ENCODE measurements at places on chromosomes 12 and 14.

- H3K27ac ChIP-seq, result no peak overlapping the region
- H3K4me3 ChIP-seq, result no peak overlapping the region
- H3K4me1 ChIP-seq, result no peaks in the 10 kb centered on the region
- no peaks in the 10 kb centered on the region for H3K27me3 ChIP-seq
- DNase-seq, result no peak
Observed at GRCh38 chr12:61757831-61758505, 502.2 kb upstream of the USP15 start.

DNA sequence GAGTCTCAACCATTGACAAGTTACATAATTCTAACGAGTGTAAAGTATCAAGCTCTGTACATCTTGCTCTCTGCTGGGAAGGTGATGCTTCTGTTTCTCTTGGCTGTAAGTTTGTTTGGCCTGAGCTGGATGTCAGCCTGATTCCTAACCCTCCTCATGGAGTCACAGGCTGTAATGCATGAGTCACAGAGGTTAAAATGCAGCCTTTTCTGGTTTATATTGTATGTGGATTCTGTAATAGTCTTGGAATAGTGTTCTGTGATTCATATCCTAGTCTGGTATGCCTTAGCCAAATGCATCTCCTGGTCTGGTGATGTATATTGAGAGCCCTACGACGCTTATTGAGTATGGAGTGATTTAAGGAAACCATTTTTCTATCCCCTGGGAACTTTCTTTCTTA lies 104.5 kb upstream of the FRMD6 start:
- no peak overlapping the region for H3K4me3 ChIP-seq
- H3K27me3 ChIP-seq, result peaks cover 4% of the 10 kb centered on the region
- no peaks in the 10 kb centered on the region for H3K36me3 ChIP-seq

DNA sequence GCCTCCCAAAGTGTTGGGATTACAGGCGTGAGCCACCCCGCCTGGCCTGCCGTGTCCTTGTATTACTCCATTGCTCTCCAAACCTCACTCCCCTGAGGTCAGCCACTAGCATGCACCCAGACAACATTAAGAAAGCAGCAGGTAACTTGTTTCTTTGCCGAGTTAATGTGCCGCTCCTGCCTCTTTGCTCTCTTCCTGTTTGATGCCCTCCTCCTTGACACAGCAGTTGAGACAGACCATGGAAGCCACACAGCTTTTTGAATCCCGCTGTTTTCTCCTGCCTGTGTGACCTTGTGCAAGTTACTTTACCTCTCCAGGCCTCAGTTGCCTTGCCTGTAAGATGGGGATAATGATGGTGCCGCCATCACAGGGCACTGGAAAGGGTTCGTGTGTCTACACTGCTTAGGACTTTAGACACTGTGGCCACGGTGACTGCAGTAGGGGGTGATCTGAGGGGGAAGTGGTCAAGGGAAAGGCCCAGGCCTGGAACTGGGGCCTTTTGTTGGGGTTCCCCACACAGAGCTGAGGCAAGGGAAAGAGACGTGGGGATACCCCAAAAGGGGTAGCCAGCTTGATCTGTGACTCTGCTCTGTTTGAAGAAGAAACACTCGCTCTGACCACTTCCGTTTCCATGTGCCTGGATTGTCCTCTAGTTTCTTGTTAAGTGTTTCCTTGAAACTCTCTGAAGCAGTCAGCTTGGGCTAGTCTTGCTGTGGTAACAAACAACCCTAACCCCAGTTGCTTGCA lies 69.3 kb downstream of the RIN3 start:
- no peaks in the 10 kb centered on the region for H3K27me3 ChIP-seq
- H3K27ac ChIP-seq, result no peak overlapping the region
- H3K4me1 ChIP-seq, result peaks cover 40% of the 10 kb centered on the region
- DNase-seq, result peak; percentile 55

- H3K4me1 ChIP-seq, result no peaks in the 10 kb centered on the region
- H3K36me3 ChIP-seq, result peaks cover 45% of the 10 kb centered on the region
- no peak overlapping the region for H3K4me3 ChIP-seq
- DNase-seq, result no peak
- H3K27me3 ChIP-seq, result no peaks in the 10 kb centered on the region
Observed at GRCh38 chr14:54528973-54529372, 19.3 kb downstream of the CGRRF1 start.

DNA sequence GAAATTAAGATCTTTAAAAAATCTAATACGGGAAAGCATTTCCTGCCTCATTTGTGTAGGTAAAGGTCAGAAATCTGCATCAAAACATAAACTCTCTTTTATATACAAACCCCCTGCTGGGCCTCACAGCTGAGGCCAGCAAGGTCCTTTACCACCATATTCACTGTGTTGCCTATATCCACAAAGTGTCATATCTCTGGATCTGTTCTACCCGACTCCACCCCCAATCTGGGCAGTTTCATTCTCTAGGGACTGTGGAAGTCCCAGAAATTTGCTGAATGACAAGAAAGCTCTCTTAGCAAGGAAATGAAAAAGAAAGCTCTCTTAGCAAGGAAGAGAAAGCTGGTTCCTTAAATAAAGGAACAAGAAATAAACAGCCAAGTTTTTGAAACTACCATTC lies 301.7 kb downstream of the KCNH5 start:
- H3K4me3 ChIP-seq, result no peak overlapping the region
- no peak for DNase-seq
- no peaks in the 10 kb centered on the region for H3K27me3 ChIP-seq
- H3K36me3 ChIP-seq, result no peaks in the 10 kb centered on the region
- no peaks in the 10 kb centered on the region for H3K4me1 ChIP-seq

DNA sequence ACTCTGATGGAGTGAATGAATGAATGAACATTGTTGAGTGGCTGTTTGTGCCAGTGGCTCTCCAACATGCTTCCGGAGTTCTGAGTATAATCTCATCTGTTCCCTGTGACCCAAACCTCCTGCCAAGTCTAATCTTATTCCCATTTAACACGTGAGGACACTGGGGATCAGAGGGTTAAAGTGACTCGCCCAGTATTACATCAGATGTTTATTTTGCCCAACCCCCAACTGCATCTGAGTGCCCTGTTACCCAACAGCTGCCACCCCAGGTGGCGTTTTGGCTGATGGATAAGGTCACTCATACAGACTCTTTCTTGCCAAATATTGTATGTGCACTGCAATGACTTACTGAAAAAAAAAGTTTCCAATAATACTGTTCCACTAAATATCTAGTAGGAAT lies 210.9 kb downstream of the EXOC5 start:
- H3K4me3 ChIP-seq, result no peak overlapping the region
- no peaks in the 10 kb centered on the region for H3K27me3 ChIP-seq
- DNase-seq, result no peak

GRCh38 chr12:2463719-2464118 lies 331.1 kb upstream of the FKBP4 start:
- H3K27ac ChIP-seq, result no peak overlapping the region
- DNase-seq, result no peak
- no peaks in the 10 kb centered on the region for H3K4me1 ChIP-seq
- H3K36me3 ChIP-seq, result no peaks in the 10 kb centered on the region

GRCh38 chr12:107327651-107328182 lies 234.4 kb upstream of the CRY1 start:
- H3K27ac ChIP-seq, result no peak overlapping the region
- H3K27me3 ChIP-seq, result peaks cover 8% of the 10 kb centered on the region
- DNase-seq, result no peak

DNA sequence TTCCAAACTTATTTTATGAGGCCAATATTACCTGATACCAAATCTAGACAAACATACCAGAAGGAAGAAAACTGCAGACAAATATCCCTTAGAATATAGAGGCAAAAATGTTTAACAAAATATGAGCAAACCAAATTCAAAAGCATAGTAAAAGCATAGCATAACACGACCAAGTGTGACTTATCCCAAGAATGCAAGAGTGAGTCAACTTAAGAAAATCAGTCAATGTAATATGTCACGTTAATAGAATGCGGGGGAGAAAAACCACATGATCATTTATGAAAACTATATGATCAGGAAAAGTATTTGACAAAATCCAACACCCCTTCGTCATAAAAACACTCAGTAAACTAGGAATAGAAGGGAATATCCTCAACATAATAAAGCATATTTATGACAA lies 217.3 kb downstream of the ADGRD1 start:
- H3K4me1 ChIP-seq, result no peaks in the 10 kb centered on the region
- H3K4me3 ChIP-seq, result no peak overlapping the region
- no peak overlapping the region for H3K27ac ChIP-seq
- H3K27me3 ChIP-seq, result no peaks in the 10 kb centered on the region

DNA sequence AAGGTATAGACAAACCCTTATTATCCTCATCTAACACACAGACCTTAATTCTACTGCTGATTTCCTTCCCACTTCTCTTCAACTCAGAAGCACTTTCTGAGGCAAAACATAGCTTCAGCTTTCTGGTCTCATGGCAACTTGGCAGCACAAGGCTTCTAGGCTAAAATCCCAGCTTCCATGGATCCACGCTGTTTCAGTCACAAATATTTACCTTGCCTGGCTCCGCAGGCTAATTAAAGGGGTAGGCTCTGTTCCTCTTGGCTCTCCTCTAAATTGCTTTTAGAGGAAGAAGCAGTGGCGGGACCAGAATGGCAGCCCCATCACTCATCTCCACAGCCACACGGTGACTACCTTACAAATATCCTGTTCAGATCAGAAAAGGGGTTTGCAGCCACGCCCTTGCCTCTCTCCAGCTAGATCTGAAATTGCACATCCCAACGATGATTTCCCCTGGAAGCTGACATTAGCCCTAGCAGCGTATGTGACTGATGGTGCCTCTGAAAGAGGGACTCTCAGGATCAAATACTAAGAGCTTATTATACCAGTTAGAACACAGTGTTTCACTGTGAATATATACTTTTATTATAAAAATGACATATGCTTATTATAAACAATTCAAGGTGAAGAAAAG lies 221.5 kb upstream of the NUDT4 start:
- DNase-seq, result no peak
- H3K36me3 ChIP-seq, result no peaks in the 10 kb centered on the region
- no peak overlapping the region for H3K4me3 ChIP-seq

DNA sequence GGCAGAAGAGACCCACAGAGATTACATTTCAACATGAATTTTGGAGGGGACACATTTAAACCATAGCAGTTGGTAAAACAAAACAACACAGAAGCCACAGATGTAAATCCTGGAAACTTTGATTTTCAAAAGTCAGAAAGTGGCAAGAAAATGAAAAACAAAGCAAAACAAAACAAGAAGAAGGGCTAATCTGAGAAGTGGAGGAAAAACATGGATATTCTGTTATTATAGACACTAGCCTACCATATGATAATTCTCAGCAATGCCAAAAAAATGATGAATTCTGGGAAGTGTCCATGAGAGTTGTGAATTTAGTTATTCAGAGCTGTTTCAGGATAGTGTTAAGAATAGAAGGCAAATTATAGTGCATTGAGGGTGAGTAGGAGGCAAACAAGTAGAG lies 192.3 kb downstream of the TRHDE start:
- H3K4me3 ChIP-seq, result no peak overlapping the region
- no peaks in the 10 kb centered on the region for H3K4me1 ChIP-seq
- no peak for DNase-seq
- no peaks in the 10 kb centered on the region for H3K36me3 ChIP-seq

GRCh38 chr12:93022603-93023340 lies 93.7 kb upstream of the EEA1 start:
- no peak overlapping the region for H3K27ac ChIP-seq
- no peaks in the 10 kb centered on the region for H3K4me1 ChIP-seq
- H3K27me3 ChIP-seq, result no peaks in the 10 kb centered on the region
- H3K4me3 ChIP-seq, result no peak overlapping the region
- H3K36me3 ChIP-seq, result no peaks in the 10 kb centered on the region
- DNase-seq, result no peak

- peaks cover 10% of the 10 kb centered on the region for H3K36me3 ChIP-seq
- peaks cover 41% of the 10 kb centered on the region for H3K4me1 ChIP-seq
- no peaks in the 10 kb centered on the region for H3K27me3 ChIP-seq
- H3K4me3 ChIP-seq, result peak overlapping the region; percentile 27
Observed at GRCh38 chr14:63713058-63713457, 14.8 kb downstream of the SGPP1 start.

DNA sequence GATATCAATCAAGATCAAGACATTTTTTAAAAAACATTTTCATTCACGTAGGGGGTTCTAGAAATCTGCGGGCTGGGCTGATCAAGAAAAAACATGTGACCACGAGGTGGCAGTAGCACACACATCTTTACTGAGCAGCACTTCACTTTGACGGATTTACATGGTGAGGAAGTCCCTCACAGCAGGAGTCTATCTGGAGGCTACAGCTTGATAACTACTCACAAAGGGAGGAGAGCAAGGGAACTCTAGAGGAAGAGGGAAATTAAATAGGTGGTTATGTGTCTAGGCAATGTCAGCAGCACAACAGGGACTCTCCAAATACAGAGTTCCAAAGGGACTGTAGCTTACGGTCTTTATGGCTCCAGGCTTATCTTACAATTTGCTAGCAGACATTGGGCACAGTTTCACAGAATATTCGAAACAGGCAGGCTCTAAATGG lies 248.1 kb downstream of the DPY19L2 start:
- peak; percentile 49 for DNase-seq
- no peaks in the 10 kb centered on the region for H3K36me3 ChIP-seq
- H3K27ac ChIP-seq, result no peak overlapping the region
- H3K4me3 ChIP-seq, result no peak overlapping the region

- no peaks in the 10 kb centered on the region for H3K4me1 ChIP-seq
- peaks cover 3% of the 10 kb centered on the region for H3K27me3 ChIP-seq
- H3K27ac ChIP-seq, result no peak overlapping the region
- H3K36me3 ChIP-seq, result no peaks in the 10 kb centered on the region
- no peak for DNase-seq
Observed at GRCh38 chr12:66055837-66056319, 74.7 kb downstream of the LLPH start.

DNA sequence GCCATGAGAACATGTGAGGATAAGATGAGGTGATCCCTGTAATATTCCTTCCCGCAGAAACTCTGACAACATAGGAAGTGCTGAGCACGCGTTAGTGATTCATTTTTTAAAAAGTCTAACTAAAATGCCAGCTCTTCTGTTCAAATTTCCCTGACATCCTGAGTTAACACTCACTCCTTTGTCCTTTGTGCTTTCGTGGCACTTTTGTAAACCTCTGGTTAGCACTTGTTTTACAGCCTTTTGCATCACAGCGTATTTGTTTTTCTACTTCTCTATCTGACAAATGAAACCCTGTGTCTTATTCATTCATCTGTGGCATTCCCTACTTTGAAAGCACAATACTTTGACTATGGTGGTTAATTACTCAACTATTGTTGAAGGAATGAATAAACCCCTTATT lies 313.6 kb downstream of the NUAK1 start:
- DNase-seq, result no peak
- no peaks in the 10 kb centered on the region for H3K4me1 ChIP-seq
- H3K36me3 ChIP-seq, result no peaks in the 10 kb centered on the region
- H3K4me3 ChIP-seq, result no peak overlapping the region
- H3K27me3 ChIP-seq, result no peaks in the 10 kb centered on the region

GRCh38 chr12:67722296-67722695 lies 73.8 kb downstream of the DYRK2 start:
- no peaks in the 10 kb centered on the region for H3K4me1 ChIP-seq
- no peak for DNase-seq
- no peak overlapping the region for H3K27ac ChIP-seq
- H3K4me3 ChIP-seq, result no peak overlapping the region
- H3K36me3 ChIP-seq, result no peaks in the 10 kb centered on the region
- no peaks in the 10 kb centered on the region for H3K27me3 ChIP-seq

GRCh38 chr12:132642846-132643835 lies 24.6 kb downstream of the P2RX2 start:
- H3K27ac ChIP-seq, result no peak overlapping the region
- H3K27me3 ChIP-seq, result no peaks in the 10 kb centered on the region
- DNase-seq, result no peak
- peaks cover 45% of the 10 kb centered on the region for H3K36me3 ChIP-seq
